ENCODE measurements at places on chromosomes 12 and 14. TPM values are rescaled to one million over a fixed set of nuclear protein-coding genes. Genes with fewer than 3 reads are reported as not detected.

DNA sequence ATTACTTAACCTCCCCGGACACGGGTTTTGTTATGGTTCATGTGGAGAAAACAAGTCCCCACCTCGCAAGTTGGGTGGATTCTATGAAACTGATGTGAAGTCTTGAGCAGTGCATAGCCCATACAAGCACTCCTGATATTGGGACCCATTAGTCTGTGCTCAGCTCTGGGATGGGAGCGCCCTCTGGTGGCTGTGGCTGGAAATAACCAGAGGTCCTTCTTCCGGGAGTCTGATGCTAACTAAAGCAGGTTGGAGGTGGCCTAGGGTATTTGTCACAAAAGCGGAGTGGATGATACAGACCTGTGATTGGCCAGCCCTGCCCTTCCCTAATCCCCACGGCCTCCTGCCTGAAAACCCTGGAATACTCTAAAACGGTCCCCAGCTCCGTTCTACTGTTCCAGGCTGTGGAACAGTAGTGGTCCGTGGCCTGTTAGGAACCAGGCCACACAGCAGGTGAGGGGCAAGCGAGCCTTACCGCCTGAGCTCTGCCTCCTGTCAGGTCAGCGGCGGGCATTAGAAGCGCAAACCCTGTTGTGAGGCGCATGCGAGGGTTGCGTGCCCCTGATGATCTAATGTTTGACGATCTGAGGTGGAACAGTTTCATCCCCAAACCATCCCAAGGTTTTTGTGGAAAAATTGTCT is 6.4 kb downstream of the SLC48A1 start:
- DNase-seq, result peak; percentile 87
- no peaks in the 10 kb centered on the region for H3K36me3 ChIP-seq
- peaks cover 30% of the 10 kb centered on the region for H3K4me1 ChIP-seq
- no peaks in the 10 kb centered on the region for H3K27me3 ChIP-seq
- H3K4me3 ChIP-seq, result no peak overlapping the region
- H3K27ac ChIP-seq, result no peak overlapping the region

GRCh38 chr12:97267594-97268202 is 194.9 kb upstream of the RMST start:
- H3K36me3 ChIP-seq, result no peaks in the 10 kb centered on the region
- H3K4me3 ChIP-seq, result no peak overlapping the region
- H3K4me1 ChIP-seq, result no peaks in the 10 kb centered on the region
- no peak overlapping the region for H3K27ac ChIP-seq
- no peak for DNase-seq
- H3K27me3 ChIP-seq, result no peaks in the 10 kb centered on the region

HHIPL1 gene
- total RNA-seq, result 0.26 TPM

TMEM119 gene
- total RNA-seq, result 5.9 TPM
